Liver (tissue), 10 donors: ENCODE measurements at places on chromosomes 7 and 10. TPM values are rescaled to one million over a fixed set of nuclear protein-coding genes. Genes with fewer than 3 reads are reported as not detected.

The DTX2 gene
- total RNA-seq = 4.5 TPM

The MRC1 gene
- total RNA-seq = 34.6 TPM

The RBP4 gene
- total RNA-seq = 1,174 TPM

- no peaks in the 10 kb centered on the region for H3K36me3 ChIP-seq
- peak overlapping the region; percentile 9 for H3K27ac ChIP-seq
- no peaks in the 10 kb centered on the region for H3K4me1 ChIP-seq
- no peak for DNase-seq
These were observed 121.8 kb downstream of the SGMS1 start for GRCh38 chr10:50501924-50502452.

DNA sequence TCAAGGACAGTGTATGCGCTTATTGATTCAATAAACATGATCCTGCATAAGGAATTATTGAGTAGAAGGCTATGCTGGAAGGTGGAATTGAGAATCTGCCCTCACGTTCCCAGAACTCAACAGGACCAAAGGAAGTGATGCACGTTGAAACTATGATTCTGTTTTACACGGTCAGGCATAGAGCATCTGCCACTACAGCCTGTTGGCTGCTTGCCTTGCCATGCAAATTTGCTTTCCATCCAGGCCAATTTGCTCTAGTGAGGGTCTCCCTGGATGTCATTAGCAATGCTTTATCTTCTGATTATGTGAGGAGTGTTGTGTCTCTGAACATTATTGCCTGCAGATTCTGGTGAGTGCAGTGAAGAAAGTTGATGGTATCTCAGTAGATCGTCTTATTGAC lies 132.9 kb downstream of the ADRA2A start:
- H3K27ac ChIP-seq = no peak overlapping the region
- H3K4me3 ChIP-seq = no peak overlapping the region

DNA sequence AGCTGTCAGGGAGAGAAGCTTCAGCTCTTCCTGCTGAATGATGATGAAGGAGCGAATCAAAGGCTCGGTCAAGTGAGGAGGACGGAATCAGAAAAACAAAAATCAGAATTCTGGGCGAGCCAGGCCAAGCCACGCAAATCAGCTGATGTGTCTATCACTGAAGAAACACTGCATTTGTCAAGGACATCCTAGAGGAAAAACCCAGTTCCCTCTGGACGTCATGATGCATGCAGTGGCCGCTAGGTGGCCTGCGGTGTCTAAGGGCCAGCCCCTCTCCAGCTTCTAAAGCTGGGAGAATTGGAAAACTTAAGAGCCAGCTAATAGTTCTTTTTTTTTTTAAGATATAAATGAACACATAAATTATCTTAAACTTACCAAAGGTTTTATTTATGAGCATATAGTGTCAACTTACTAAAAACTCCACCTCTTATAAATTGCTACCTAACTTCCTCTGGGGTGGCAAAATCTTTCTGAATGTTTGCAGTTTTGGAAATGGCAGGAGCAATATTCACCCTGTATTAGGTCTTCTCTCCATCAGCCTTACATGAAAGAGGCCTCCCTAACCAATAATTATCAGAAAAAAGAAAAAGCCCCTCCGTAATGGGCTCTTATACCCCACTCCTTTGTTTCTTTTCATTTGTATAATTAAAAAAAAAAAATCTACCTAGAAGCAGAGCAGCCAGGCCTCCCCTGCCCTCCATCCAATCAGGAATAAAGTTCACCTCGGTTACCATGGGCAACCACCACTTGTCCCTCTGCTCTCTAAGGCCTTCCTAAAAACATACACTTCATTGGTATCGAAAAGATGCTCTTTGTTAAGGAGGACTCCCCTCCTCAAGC lies 186.8 kb downstream of the USP6NL start:
- no peak overlapping the region for H3K27ac ChIP-seq
- H3K36me3 ChIP-seq = no peaks in the 10 kb centered on the region
- DNase-seq = peak; percentile 44
- H3K27me3 ChIP-seq = no peaks in the 10 kb centered on the region
- H3K4me1 ChIP-seq = no peaks in the 10 kb centered on the region

DNA sequence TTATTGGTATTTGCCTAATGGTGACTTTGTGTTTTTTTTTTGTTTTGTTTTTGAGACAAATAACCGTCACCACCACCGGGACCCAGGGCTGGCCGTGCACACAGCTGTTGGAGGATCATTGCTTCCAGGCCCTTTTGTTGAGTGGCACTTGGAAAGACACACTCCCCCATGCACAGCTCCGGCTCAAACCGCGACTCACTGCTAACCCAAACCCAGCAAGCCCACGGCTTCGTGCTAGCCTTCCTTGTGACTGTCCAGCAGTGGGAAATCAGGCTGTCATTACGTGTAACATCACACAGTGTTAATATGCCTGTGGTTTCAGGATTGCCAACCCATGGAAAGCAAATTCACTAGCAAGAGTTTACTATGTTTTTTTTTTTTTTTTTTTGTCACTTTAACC lies 17.4 kb downstream of the BNIP3 start:
- no peak for DNase-seq
- no peak overlapping the region for H3K4me3 ChIP-seq

- no peaks in the 10 kb centered on the region for H3K4me1 ChIP-seq
These were observed 250.9 kb downstream of the MAD1L1 start for GRCh38 chr7:1981878-1982230.

DNA sequence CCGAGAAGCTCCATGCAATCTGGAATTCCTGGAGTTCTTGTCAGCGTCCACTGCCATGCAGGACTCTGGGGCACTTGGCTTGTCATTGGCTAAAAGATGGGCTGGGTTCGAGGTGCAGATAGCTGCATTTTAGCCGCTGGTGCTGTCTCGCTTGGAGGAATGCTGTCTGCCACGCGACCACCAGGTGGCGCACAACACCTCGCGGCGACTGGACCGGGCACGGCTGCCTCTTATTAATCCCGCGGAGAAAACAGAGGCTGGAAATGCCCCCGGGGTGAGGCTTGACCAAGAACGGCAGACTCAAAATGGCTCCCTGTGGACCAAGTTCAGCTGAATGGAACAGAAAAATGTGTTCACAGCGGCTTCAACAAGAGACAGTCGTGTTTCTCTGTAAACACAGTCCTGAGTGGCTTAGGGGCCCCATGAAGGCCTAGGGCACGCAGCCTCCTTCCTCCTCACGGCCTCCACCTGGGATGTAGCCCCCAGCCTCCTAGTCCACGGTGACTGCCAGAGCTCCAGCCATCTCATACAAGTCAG lies 46.2 kb downstream of the AOC1 start:
- no peak overlapping the region for H3K4me3 ChIP-seq
- H3K27ac ChIP-seq = no peak overlapping the region
- H3K4me1 ChIP-seq = peaks cover 8% of the 10 kb centered on the region
- peaks cover 3% of the 10 kb centered on the region for H3K27me3 ChIP-seq
- DNase-seq = peak; percentile 87
